ENCODE measurements at places on chromosomes 7 and 10. TPM values are rescaled to one million over a fixed set of nuclear protein-coding genes. Genes with fewer than 3 reads are reported as not detected.
A peak's percentile ranks its signal among the peaks of the same experiment; 100 is the strongest.

The PLEKHA1 gene
- total RNA-seq: 15.8 TPM

The TRIM50 gene
- not detected for total RNA-seq

The INHBA gene
- 14.3 TPM for total RNA-seq

The TAS2R3 gene
- total RNA-seq: 0.18 TPM

The CYP2C19 gene
- total RNA-seq: not detected

The PALS2 gene
- total RNA-seq: 12.9 TPM

The COBL gene
- total RNA-seq: not detected

The LIPN gene
- not detected for total RNA-seq

DNA sequence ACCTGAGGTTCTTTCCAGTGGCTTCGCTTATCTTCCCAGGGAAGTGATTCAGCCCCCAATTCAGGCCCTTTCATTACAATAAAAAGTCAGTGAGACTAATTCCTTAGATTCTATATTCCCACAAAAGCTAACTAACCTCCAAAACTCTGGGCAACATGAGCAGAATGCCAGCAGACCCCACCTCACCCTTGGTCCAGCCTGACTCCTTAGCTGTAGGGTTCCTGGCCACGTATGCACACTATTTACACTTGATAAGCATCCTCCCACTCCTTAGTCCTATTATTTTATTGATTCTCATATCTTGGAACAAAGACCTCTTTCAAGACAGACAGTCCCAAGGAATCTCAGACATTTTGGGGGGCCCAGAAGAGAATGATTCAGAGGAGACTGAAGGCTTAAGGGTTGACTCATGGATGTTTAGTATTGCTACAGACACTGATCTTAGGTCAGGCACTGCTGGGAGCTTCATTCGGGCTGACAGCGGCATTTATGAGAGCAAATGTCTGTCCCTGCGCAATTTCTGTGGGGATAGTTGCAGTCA lies 162.6 kb upstream of the GDF10 start:
- peak; percentile 81 for DNase-seq

GRCh38 chr7:557558-557881 lies 37.9 kb upstream of the PDGFA start:
- DNase-seq: no peak

DNA sequence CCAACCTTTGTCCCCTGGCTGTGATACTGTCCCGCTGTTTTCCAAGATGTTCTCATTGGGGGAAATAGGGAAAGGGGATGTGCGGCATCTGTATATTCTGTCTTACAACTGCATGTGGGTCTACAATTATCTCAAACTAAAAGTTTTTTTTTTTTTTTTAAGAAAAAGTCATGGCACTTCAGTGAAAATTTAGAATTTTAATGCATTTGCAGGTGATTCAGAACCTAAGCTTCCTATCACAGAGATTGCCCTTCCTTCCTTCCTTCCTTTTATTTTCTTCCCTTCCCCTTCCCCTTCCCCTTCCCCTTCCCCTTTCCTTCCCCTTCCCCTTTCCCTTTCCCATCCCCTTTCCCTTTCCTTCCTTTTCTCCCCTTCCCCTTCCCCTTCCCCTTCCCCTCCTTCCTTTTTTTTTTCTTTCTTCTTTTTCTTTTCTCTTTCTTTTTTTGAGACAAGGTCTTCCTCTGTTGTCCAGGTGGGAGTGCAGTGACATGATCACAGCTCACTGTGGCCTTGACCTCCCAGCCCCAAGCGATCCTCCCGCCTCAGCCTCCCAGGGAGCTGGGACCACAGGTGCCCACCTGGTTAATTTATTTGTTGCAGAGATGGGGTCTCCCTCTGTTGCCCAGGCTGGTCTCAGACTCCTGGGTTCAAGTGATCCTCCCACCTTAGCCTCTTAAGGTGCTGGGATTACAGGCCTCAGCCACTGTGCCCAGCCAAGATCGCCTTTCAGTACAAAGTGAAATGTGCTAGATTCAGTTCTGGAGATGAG lies 32.0 kb downstream of the JAKMIP3 start:
- no peak for DNase-seq

- DNase-seq: no peak
Observed at GRCh38 chr7:4800926-4801838, 25.8 kb downstream of the AP5Z1 start.

DNA sequence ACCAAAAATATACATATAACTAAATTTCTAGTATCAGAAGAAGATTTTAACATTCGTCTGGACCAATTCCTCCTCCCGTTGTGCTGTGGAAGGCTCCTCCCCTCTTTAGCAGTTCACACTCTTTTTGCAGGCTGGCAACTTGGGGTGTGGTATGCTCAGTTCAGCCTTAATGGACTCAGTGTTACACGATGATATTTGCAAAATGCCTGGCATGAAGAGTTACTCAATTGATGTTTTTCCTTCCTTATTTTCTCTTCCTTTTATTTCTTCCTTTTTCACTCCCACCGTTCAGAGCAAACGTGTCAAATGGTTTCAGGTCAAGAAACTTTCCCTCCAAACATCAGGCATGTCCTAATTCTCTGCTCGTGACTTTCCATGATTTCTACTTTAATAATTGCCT lies 248.3 kb downstream of the PHF14 start:
- no peak for DNase-seq

DNA sequence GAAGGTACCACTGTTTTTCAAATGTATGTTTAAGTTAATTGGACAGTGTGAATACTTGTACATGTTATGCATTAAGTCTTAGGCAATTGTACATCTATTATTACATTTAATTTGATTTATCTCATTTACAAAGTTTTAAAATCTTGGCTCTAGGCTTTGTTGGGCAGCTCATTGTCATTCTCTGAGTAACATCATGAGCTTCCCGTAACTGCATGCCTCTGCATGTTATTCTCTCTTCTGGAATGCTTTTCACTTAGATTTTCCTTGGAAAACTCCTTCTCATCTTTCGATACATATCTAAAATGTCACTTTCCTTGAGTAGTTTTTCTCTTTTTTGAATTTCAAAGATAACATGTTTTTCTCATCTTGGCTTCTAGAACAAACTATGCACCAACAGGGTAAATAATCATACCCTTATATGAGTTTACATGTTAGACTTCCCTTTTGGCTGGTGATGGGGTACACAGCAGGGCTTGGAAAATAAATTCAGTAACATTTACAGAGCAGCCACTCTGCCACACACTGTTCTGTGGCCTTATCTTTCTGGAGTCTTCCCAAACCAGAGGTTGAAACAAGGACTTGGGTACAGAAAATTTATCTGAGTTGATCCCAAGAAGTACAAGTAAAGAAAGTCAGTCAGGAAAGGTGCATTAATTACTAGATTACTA lies 42.2 kb upstream of the A1CF start:
- no peak for DNase-seq

GRCh38 chr10:60340973-60341372 lies 48.7 kb downstream of the ANK3 start:
- DNase-seq: no peak

- no peak for DNase-seq
Observed at GRCh38 chr10:70034232-70034631, 18.4 kb upstream of the MACROH2A2 start.

DNA sequence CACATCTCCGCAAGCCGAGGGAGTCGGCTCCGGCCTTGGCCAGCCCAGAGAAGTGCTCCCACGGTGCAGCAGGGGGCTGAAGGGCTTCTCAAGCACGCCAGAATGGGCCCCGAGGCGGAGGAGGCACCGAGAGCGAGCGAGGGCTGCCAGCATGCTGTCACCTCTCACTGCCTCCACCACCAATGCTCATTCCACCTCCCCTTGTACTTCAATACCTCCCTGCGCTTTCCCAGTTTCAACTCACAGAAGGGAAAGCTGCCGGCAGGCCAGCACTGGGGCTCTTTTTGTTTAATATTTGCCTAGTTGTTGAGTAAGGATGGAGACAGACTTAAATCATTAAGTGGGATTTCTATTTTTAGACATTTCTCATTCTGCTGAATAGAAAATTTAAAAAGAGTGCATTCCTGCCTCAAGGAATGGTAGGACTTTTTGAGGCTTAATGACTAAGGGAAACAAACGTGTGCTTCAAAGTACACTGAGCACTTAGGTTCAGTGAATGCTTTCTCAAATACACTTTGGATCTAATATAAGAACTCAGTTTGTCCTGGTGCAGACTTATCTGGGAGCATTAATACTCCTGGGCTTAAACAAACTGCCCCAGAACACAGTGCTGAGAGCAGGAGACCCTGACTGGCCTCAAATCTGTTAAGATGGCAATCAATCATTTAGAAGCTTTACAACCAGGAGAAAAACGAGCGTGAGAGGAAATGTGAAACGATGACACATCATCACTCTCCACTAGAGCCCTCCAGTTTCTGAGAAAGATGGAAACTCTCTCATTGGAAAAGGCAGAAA lies 131.2 kb downstream of the RALA start:
- DNase-seq: peak; percentile 95

DNA sequence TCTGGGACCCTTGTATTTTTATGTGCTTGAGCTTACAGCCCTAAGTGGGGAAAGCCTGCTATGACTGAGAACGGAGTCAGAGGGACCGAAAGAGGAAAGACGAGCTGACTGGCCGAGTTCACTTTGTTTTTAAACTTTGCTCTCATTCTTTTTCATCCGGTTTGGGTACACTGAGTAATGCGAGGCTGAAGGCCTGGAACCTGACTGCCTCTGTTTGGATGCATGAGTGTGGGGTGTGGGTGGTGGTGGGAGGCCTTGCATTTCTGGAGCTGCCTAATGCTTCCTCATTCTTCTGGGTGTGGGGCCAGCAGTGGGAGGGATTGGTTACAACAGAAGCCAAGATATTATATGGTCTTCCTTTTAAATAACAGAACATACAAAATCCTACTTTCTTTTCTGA lies 155.5 kb downstream of the BUB3 start:
- no peak for DNase-seq

- DNase-seq: peak; percentile 80
Observed at GRCh38 chr7:75866489-75867389, 12.1 kb upstream of the RHBDD2 start.

DNA sequence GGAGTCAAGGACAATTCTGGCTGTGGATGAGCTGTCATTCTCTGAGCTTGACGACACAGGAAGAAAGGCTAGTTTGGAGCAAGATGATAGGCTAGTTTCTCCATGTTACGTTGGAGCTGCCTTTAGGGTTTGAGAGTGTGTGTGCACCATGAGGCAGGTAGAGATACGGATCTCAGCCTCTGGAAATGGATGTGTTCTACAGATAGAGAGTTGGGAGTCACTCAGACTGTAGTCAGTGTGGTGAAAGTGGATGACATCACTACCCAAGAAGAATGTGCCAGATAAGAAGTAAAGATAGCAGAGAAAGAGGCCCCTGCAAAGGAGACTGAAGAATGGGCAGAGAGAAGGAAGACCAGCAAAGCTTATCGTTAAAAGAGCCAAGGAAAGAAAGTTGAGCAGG lies 42.4 kb downstream of the PNLIPRP3 start:
- no peak for DNase-seq

DNA sequence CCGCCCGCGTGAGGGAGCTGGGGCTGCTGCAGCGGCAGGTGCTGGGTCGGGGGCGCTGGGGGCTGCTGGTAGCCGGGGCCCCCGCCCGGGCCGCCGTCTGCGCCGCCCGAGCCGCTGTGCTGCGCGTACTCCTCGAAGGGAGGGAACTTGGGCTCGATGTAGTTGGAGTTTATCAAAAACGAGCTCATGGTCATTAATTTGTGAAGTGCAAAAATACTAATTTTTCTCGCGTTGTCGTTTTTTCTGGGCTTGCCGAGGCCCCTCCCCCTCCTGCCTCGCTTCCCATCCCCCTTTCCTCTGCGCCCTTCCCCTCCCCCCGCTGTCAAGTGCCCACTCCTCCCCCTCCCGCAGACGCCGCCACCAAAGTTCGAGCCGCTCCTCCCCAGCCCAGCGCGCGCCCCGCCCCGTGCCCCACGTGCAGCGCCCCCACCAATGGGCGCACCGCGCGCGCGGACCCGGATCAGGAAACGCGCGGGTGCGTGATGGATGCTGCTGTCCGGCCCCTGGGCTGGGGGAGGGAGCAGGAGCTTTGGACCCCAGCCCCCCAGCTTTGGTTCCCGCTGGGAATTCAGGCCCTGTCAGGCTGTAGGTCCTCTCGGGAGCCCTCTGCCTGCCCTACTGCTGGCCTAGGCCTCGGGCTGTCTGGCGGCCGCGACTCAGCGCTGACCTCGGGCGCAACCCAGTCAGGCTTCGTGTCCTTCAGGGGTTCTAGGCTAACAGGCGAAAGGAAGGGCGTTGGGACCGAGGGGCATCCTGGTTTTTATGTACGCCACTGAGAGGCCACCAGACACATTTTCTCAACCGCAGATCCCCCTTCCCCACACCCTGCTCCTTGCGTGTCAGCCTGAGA lies at the start of gene HOXA4:
Gene HOXA4 (minus strand): TSS at position 218 of the 850 bp plus-strand sequence. CDS start 24 bp downstream, at position 194.
- DNase-seq: peak; percentile 77

GRCh38 chr10:81696609-81697388 lies 178.2 kb upstream of the NRG3 start:
- no peak for DNase-seq

DNA sequence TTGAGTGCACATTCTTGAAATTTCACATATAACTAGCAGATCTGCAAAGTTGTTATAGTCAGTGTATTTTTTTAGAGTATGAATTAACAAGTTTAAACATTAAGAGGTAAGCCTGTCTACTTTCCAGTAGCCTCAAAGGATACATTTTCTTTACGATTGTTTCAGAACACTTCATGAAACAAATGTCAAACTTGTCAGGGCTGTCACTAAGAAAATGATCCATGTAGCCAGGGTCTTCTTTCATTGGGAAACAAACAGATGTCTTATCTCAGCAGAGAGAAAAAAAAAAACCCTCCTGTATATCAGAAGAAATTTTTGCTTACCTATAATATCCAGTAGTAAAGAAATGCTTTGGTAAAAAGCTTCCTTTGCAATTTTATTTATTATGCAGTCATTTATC lies 192.4 kb downstream of the PHF14 start:
- DNase-seq: no peak

- peak; percentile 25 for DNase-seq
Observed at GRCh38 chr7:2173189-2173827, 59.4 kb downstream of the MAD1L1 start.

DNA sequence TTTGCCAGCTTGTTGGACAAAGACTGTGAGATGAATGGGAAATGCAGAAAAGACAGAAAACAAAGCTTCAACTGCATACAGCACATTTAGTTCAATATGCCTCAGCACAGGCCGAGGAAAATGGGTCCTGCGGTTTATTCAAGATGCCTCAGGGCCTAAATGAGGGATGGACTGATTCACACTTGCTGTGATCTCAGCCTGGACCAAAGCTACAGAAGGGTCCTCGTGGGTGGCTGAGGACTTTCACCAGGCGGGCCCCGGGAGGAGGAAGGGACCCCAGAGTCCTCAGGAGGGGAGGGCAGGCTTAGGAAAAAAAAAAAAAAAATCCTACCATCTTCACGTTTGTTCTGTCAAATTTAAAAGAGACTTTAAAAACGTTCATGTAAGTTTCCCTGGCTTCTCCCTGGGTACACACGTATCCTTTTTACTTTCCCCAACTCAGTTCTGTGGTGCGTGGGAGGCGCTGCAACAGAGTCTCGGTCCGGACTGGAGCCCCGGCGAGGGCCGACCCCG lies 624 bp upstream of the ZNF783 start:
- DNase-seq: no peak

- no peak for DNase-seq
Observed at GRCh38 chr7:17467386-17467945, 169.0 kb downstream of the AHR start.

- no peak for DNase-seq
Observed at GRCh38 chr10:74056050-74056818, 58.3 kb downstream of the VCL start.

Measured in SJSA1 (cell line).